CD4-positive, CD25-positive, alpha-beta regulatory T cell (primary cell): ENCODE measurements at places on chromosomes 12 and 14.

- no peak for DNase-seq
Observed at GRCh38 chr12:70989232-70989631, 68.7 kb upstream of the PTPRR start.

GRCh38 chr12:88431246-88431645, 149.0 kb downstream of the KITLG start:
- DNase-seq = no peak

- no peak for DNase-seq
Observed at GRCh38 chr14:94560291-94560665, 964 bp upstream of the SERPINA4 start.

DNA sequence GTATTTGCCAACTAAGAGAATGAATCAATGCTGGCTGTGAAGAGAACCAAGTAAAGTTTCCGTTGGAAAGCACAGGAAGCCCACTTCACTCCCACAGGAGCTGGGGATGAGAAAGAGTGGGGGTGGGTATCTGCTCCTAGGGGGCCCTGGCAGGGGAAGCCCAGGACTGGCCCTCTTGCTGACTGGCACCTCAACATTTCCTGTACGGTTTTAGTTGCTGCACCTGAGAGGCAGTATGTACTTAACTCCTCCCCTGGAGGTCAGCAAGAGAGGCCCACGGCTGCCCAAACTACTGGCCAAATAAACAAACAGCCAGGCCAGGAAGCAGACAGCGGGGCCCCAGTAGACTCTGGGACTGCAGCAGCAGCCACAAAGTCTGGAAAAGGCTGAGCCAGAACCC, 33.8 kb upstream of the VWF start:
- no peak for DNase-seq

GRCh38 chr14:71833476-71833875, 98.8 kb upstream of the RGS6 start:
- no peak for DNase-seq

DNA sequence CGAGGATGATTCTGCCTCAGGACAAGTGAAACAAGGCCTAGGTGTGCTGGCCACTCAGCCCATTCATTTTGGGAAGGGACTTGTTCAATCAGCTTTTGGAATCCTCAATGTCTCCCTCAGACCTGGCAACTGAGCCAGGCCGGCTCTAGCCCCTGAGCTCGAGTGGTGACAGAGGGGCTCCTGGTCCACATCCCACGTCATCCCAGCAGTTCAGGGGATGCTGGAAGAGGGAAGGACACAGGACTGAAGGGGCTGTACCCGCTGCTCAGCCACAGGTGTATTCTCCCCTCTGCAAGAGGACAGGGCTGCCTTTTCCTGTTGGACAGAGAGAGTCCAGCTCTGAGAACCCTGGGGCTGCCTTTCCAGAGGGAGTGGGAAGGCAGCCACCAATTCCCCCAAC, 244.6 kb upstream of the SFSWAP start:
- no peak for DNase-seq

DNA sequence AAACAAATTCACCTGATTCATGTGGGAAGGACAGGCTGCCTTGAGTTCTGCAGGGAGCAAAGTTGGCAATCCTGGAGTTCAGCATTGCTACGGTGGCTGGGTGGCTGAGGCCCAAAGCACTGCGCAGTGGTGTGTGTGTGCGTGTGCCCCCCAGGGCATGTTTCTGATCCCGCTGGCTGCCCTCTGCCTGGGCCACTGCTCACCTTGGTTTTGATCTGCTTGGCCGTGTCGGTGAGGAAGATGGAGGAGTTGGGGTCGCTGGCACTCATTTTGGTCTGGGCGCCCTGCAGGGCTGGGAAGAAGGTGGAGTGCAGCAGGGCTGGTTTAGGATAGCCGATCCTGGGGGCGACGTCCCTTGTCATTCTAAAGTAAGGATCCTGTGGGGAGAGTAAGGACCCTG, 19.1 kb downstream of the SLC25A47 start:
- DNase-seq = no peak

DNA sequence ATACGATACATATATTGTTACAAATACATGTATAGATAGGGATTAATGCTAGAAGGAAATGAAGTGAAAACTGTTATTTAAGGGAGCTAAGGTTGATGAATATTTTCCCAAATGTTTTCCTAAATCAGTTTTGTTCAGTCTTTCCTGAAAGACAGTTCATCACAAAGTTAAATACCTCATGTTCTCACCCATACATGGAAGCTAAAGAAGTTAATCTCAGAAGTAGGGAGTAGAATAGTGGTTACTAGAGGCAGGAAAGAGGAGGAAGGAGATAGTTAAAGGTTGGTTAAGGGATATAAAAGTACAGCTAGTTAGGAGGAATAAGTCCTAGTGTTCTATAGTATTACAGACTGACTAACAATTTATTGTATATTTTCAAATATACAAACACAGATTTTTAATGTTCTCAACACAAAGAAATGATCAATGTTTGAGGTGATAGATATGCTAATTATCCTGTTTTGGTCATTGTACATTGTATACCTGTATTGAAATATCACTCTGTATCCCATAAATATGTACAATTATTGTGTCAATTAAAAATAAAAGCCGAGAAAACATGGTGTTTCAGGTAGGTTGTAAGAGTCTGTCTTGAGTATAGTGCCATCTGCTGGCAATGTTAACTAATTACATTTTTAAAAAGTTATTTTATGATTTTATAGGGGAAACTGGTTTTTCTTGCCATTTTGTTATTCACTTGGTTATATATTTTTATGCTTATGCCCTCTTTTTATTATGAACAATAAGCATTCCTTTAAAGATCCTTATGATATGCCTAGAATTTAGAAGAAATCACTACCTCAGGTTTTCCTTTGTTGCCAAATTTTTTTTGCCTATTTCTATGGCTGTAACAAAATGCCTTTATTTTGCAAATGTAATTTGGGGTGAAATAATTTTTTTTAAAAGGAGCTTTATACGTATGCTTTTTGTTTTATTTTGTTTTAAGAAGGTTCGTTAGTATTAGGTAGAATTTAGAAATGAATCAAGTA, 26.9 kb downstream of the ZDHHC17 start:
- DNase-seq = peak; percentile 40

DNA sequence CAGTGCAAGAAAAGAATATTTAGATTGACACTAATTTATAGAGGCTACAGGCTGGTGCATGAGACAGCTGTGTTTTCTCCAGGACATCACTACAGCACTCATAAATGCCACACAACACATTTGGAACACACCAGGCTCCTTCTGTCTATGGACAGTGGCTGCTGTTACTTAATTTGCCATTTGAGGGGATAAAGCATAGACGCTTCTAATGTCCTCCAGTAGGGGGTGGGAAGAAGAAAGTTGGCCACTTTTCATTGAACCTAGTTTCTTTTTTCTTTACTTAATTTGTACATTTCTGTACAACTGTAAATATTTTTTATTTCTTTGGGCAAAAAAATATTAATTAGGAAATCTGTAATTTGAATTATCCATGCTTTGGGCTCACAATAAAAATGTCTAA, 12.4 kb upstream of the RTN1 start:
- no peak for DNase-seq

DNA sequence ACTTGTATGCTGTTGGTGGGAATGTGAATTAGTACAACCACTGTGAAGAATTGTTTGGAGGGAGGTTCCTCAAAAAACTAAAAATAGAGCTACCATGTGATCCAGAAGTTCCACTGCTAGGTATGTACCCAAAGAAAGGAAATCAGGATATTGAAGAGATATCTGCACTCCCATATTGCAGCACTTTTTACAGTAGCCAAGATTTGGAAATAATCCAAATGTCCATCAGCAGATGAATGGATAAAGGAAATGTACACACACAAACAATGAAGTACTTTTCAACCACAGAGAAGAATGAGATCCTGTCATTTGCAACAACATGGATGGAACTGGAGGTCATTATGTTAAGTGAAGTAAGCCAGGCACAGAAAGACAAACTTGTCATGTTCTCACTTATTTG, 25.9 kb downstream of the TIGAR start:
- no peak for DNase-seq

- DNase-seq = peak; percentile 38
Observed at GRCh38 chr12:32273712-32274111, 125.6 kb upstream of the FGD4 start.

- DNase-seq = peak; percentile 67
Observed at GRCh38 chr14:103808403-103809001, 38.9 kb downstream of the PPP1R13B start.

GRCh38 chr12:44246482-44247105, 410.7 kb downstream of the TMEM117 start:
- no peak for DNase-seq

GRCh38 chr14:97276573-97276972, 479.4 kb downstream of the VRK1 start:
- no peak for DNase-seq

DNA sequence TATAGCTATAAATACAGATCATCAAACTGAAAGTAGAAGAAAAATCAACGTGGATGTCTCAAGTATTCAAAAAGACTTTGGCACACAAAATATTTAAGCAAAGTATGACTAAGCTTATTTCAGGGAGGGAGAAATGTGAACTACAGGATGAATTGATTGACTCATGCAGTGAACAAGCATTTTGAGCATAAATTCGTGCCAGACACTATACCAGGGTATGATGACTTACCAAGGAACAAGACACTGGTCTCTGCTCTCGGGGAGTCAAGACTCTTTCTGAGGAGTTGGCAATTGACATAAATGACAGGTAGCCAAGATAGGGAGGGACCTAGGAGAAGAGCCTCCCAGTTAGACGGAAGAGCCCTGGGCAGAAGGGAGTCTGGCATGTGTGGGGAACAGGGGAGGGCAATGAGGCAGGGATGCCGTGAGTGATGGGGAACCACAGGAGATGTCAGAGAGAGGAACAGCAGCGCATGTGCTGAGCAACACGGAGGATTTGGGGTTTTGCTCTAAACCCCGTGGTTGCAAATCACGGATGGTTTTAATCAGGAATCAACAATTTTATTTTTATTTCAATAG, 115.2 kb downstream of the TMEM132D start:
- DNase-seq = no peak

- no peak for DNase-seq
Observed at GRCh38 chr12:131854861-131855476, 26.8 kb downstream of the MMP17 start.

GRCh38 chr12:89857652-89858274, 149.1 kb upstream of the ATP2B1 start:
- DNase-seq = no peak

- no peak for DNase-seq
Observed at GRCh38 chr14:92937051-92937937, 14.3 kb downstream of the CHGA start.

DNA sequence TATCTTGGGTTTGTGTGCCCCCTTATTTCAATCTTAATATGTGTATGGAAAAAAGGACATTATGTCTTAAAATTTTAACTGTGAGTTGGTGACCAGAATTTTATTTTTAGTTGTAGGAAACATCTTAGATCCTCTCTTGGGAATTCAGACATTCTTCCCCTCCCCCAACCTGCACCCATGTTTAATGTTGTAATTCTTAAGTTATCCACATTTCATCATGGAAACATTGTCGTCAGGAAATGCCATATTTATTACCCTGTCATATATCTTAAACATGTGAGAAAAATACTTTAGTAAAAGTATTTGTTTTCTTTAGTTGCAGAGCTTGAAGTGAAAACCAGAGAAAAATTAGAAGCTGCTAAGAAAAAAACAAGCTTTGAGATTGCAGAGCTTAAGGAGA, 30.3 kb downstream of the YEATS4 start:
- DNase-seq = no peak

GRCh38 chr14:92993302-92993701, 70.4 kb downstream of the CHGA start:
- DNase-seq = no peak

GRCh38 chr12:57012600-57013465, 3.5 kb downstream of the TAC3 start:
- no peak for DNase-seq

DNA sequence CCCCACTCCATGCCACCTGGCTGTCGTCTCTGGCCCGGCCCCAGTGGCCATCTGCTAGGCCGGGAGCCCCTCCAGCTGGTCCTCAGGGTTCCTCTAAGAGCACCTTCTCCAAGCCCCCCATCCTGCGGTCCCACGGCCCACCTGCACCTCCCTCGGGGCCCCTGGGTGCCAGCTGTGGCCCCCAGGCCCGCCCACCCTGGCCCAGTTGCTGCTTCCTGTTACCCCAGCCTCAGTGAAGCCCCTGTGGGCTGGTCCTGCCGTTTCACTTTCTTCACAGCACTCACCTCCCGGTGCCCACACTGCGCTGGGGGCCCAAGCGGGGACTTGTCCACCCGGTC, 27.6 kb upstream of the NUDT14 start:
- DNase-seq = no peak

GRCh38 chr12:111067498-111067897, 147.1 kb upstream of the MYL2 start:
- DNase-seq = no peak

GRCh38 chr14:80560800-80561657, 349.7 kb upstream of the DIO2 start:
- DNase-seq = no peak

DNA sequence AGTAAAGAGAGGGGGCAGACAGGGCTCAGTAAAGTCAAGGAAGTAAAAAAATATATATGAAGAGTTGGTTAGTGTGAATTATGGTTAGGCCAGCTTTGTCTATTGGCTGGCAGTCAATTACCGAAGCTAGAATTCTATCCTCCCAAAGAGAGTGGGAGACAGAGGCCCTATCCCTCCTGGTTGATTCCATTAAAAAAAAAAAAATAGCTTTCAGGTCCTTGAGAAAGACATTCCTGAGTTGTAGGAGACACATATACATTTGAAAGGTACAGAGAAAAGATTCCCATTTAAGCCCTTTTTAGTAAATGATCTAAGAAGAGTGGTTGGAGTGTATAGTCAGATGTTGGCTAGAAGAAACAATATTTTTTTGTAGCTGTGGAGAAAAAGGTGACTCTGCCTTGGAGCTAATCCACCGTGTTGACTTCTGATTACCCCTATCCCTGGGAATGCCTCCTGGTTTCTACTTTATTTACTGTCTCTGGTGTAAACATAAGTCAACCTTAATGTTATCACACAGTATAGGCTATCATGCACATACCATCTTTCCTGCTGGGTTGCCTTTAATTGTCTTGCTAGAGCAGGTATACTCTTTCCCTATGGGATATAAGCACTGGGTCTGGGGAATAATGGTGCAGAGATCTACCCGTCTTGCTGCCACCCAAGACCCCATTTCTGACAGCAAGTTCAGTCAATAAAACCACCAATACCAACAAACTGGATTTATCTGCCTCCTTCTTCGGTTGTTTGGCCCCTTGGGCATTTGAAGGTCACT, 859.9 kb upstream of the ATXN7L3B start:
- DNase-seq = no peak

GRCh38 chr12:1473418-1473817, 121.0 kb downstream of the FBXL14 start:
- DNase-seq = no peak

DNA sequence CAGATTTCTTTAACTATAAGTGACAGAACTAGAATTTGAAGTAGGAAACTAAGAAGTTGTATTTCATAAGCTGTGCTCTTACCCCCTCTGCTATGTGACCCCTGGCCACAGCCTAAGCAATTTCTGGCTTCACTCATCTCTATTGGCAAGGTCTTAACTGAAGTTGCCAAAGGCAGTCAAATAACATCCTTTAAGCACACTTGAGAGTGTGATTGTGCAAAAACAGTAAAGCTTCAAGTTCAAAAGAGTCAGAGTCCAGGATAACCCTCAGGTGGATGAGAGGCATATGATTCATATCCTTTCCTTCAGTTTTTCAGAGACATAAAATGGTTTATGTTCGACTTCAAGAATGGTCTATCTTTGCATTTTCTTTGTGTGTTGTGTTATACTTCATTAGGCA, 45.2 kb downstream of the GRIP1 start:
- no peak for DNase-seq
